ENCODE measurements at places on chromosomes 7 and 10. TPM values are rescaled to one million over a fixed set of nuclear protein-coding genes. Genes with fewer than 3 reads are reported as not detected.
A peak's percentile ranks its signal among the peaks of the same experiment; 100 is the strongest.

- DNase-seq, result peak; percentile 39
Observed at GRCh38 chr10:104274762-104275721, 6.1 kb downstream of the GSTO2 start.

Gene VGF
- not detected for total RNA-seq

Gene COL26A1
- total RNA-seq, result not detected

GRCh38 chr7:36188906-36189305, 35.9 kb downstream of the EEPD1 start:
- DNase-seq, result no peak

GRCh38 chr10:114713525-114714090, 55.5 kb upstream of the ABLIM1 start:
- no peak for DNase-seq

Gene CYP2C18
- 0.15 TPM for total RNA-seq

Gene LIPF
- not detected for total RNA-seq
